Astrocyte (in vitro differentiated cells and primary cell): ENCODE measurements at places on chromosomes 6 and 20. TPM values are rescaled to one million over a fixed set of nuclear protein-coding genes. Genes with fewer than 3 reads are reported as not detected.

DNA sequence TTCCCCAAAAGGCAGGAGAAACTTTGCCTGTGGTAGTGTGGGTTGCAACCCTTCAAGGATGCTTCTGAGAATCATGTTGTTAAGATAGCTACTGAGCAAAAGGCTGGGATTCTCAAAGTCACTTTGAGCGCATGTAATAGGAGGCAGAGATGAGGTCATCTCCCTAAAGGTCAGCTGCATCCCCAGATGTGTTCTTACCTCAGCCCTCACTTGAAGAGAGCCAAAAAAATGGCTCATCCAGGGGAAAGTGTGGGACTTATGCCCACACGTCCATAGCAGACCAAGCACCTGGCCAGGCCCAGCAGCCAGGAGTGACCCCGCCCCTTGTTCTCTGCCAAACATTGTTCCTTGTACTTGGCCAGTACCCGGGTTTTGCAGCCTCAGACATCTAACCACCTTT is 187.0 kb upstream of the BMP2 start:
- no peaks in the 10 kb centered on the region for H3K27me3 ChIP-seq
- H3K4me1 ChIP-seq, result peaks cover 28% of the 10 kb centered on the region
- DNase-seq, result no peak
- no peak overlapping the region for H3K4me3 ChIP-seq
- H3K36me3 ChIP-seq, result no peaks in the 10 kb centered on the region

DNA sequence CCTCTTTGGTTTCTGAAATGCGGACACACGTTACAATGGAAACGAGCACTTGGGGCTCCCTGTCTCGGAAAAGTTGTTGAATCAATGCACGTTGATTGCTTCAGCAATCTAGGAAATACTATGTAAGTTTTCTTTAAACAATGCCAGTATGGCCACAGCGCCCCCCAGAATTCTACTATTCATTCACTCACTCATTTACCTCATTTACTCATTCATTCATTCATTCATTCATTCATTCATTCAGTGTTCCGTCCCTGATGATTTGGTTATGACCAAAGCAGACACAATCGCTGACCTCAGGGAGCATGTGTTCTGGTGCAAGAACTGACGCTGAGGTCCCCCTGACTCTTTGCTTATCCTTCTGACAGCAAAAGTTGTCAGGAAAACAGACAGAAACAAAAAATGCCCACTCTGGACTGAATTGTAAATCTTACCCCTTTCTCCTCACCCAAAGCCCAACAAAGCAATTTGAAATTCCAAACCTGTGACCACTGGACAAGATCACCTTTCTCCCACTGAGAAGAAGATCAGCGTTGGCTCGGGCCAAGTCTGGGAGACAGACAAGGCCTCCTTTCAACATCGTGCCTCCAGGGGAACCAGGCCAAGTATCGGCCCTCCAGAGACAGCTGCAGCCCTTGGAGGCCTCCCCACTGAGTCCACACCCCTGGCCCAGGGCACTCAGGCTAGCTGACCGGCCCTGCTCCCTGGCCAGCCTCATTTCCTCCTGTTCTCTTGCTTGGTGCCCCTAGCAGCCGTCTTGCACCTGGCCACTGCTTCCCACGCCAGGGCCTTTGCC is 15.0 kb upstream of the PMEPA1 start:
- no peaks in the 10 kb centered on the region for H3K4me1 ChIP-seq
- DNase-seq, result no peak
- no peak overlapping the region for H3K4me3 ChIP-seq
- no peaks in the 10 kb centered on the region for H3K36me3 ChIP-seq

ABHD16B gene
- not detected in 2 replicates for total RNA-seq

SUN5 gene
- not detected in 2 replicates for total RNA-seq

- no peak overlapping the region for H3K27ac ChIP-seq
- no peaks in the 10 kb centered on the region for H3K36me3 ChIP-seq
- H3K4me3 ChIP-seq, result no peak overlapping the region
- DNase-seq, result no peak
- no peaks in the 10 kb centered on the region for H3K4me1 ChIP-seq
Observed at GRCh38 chr6:117399924-117400323, 25.8 kb downstream of the ROS1 start.

DNA sequence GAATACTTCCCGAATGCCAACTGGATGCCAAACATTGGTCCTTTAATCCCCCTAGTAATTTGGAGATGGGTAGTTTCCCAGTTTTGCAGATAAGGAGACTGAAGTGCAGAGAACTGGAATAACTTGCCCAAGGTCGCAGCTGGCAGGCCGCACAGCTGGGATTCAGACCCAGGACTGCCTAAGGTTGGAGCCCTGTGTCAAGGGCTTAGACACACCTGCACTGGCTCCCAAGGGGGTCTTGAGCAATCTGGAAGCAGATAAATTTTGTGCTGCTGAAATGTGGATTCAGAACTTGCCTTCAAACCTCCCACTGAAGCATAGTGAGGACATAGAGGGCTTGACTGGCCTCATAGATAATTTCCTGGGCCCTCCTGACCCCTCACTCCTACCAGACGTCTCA is 30.5 kb downstream of the FOXP4 start:
- no peaks in the 10 kb centered on the region for H3K36me3 ChIP-seq
- no peak overlapping the region for H3K27ac ChIP-seq
- no peak for DNase-seq
- no peaks in the 10 kb centered on the region for H3K27me3 ChIP-seq
- no peak overlapping the region for H3K4me3 ChIP-seq
- H3K4me1 ChIP-seq, result peaks cover 34% of the 10 kb centered on the region

GRCh38 chr20:8194721-8195120 is 62.7 kb downstream of the PLCB1 start:
- no peaks in the 10 kb centered on the region for H3K4me1 ChIP-seq
- DNase-seq, result peak; percentile 27
- H3K27ac ChIP-seq, result no peak overlapping the region
